Thyroid gland (tissue), 4 donors: ENCODE measurements at places on chromosomes 12 and 14. TPM values are rescaled to one million over a fixed set of nuclear protein-coding genes. Genes with fewer than 3 reads are reported as not detected.
A peak's percentile ranks its signal among the peaks of the same experiment; 100 is the strongest.

The NOS1 gene
- not detected for total RNA-seq

The SCFD1 gene
- total RNA-seq: 148 TPM

The MEG3 gene
- total RNA-seq: 6.0 TPM

DNA sequence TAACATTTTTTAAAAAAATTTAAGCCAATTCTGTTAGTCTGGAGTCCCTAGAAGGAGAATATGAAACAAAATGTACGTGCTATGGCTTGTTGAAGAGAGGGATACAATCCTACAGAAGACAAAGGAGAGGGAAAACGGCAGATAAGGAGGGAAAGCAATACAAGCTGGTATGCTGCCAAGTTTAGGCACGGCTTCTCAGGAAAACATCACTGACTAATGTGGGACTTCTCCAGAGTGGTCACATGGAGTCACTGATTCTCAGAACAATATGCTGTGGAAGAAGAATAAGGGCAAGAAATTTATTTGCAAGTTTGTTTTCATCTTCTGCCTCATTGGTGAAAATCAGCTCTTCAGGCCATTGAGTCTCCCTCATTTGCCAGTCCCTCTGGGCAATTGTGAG, 22.9 kb upstream of the NR1H4 start:
- no peak overlapping the region for H3K4me3 ChIP-seq
- peaks cover 3% of the 10 kb centered on the region for H3K27me3 ChIP-seq
- H3K4me1 ChIP-seq: no peaks in the 10 kb centered on the region
- H3K36me3 ChIP-seq: no peaks in the 10 kb centered on the region
- DNase-seq: no peak
- H3K27ac ChIP-seq: no peak overlapping the region

DNA sequence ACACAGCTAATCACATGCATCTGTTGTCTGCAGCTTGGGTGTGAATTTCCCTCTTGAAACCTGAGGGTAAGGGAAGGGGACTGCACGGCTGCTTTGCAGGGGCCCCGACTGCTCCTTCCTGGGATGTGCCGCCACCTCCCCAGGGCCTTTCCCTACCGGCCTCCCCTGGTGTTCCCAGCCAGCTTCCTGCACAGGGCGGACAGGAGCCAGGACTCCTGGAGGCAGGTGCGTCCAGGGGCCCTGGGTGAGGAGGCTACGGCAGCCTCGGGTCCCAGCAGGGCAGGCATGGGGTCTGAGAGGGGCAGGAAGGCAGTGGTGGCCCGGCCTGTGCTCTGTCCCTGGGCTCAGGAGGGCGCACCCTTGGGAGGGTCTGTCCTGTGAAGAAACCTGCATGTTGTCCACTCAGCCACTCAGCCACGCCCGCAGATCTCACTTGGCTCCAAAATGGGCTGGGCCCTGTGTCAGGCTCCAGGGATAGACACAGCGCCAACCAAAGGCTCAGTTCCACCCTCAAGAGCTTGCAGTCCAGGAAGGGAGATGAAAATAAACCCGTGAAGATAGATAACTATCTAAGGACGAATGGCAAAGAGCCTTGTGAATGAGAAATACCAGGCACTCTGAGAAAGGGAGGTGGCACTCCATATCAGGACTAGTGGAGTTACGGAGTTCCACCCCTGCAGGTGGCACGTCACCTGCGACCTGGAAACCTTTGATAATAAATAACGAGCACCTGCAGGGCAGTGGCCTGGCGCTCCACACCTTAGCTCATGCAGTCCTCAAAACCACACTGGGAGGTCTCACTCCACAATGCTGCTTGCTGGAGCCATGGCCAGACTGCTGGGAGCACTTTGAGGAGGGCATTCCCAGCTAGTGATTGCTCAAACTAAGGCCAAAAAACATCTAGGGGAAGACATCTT, 427.4 kb downstream of the AACS start:
- DNase-seq: no peak
- no peaks in the 10 kb centered on the region for H3K27me3 ChIP-seq
- no peaks in the 10 kb centered on the region for H3K4me1 ChIP-seq
- H3K4me3 ChIP-seq: no peak overlapping the region
- H3K27ac ChIP-seq: no peak overlapping the region

The SH2B3 gene
- total RNA-seq: 29.8 TPM

- no peaks in the 10 kb centered on the region for H3K4me1 ChIP-seq
- no peaks in the 10 kb centered on the region for H3K36me3 ChIP-seq
- no peak overlapping the region for H3K27ac ChIP-seq
- no peak overlapping the region for H3K4me3 ChIP-seq
- H3K27me3 ChIP-seq: no peaks in the 10 kb centered on the region
- no peak for DNase-seq
These were observed 36.9 kb upstream of the AP4S1 start for GRCh38 chr14:30988509-30988908.

The ST8SIA1 gene
- total RNA-seq: 2.5 TPM

DNA sequence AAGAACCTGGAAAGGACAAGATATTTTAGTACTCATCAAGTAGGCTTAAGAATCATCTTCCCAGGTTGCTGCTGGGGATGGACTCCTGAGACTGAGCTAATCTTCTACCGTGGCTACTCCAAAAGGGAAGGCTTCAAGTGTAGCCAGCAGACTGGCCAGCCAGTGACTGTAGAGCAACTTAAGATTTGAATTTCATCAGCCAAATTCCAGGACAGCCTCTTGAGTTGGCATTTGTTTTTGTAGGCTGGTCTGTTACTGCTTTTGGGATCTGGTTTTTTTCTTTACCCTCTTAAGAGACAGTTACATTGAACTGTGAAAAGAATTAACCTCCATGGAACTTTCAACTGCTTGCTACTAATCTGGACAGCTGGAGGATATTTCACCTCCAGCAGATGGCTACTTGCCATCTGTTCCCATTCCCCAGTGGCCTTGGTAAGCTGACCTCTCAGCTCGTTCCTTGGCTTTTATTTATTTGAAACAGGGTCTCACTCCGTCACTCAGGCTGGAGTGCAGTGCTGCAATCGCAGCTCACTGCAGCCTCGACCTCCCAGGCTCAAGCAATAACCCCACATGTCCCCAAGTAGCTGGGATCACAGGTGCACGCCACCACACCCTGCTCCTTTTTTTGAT, 20.7 kb downstream of the VTI1B start:
- H3K4me1 ChIP-seq: peaks cover 8% of the 10 kb centered on the region
- H3K4me3 ChIP-seq: no peak overlapping the region
- peak; percentile 80 for DNase-seq
